ENCODE measurements at places on chromosomes 12 and 14.

DNA sequence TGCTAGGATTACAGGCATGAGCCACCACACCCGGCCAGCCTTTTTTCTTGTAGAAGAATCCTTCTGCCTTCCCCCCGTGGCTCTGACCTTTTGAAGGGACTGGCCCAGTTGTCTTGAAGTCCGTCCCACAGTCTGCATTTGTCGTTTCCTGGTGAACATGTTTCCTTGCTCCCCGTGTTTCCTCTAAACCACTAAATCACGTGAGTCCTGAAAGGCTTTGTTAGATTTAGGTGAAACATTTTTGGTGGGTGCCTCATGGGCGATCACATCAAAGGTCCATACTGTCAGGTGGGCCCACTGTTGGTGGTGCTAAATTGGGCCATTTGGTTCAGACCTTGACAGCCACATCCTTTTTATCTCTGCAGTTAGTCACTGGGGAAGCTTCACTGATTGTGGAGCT, 26.3 kb downstream of the MLXIP start:
- DNase-seq: no peak

GRCh38 chr14:96191353-96191752, 13.3 kb upstream of the BDKRB2 start:
- no peak for DNase-seq

- no peak for DNase-seq
Observed at GRCh38 chr12:21710958-21711775, 53.5 kb upstream of the LDHB start.

- DNase-seq: no peak
Observed at GRCh38 chr12:64800640-64801039, 23.8 kb upstream of the TBC1D30 start.

DNA sequence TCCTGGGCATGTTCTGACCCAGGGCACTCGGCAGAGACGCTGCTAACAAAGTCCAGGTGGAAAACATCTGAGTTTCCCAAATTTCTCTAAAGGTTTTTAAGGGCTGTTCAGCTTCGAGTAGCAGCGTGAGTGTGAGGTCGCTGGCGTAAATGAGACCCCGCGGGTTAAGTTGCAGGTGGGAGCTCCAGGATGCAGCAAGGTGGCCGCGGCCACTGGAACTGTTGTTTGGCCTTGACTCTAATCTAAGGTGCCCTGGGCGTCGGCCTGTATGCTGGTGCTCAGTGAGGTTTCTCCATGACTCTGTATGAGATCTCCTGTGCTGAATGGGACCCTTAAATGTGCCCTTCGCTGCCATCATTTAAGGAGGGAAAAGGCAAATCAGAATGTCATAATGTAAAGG, 50.7 kb downstream of the ELK3 start:
- DNase-seq: no peak

- no peak for DNase-seq
Observed at GRCh38 chr14:73768107-73768506, 53.9 kb upstream of the PNMA1 start.

GRCh38 chr12:115570069-115570777, 707.3 kb downstream of the MED13L start:
- no peak for DNase-seq

GRCh38 chr14:102528431-102529170, 19.0 kb upstream of the ANKRD9 start:
- no peak for DNase-seq

DNA sequence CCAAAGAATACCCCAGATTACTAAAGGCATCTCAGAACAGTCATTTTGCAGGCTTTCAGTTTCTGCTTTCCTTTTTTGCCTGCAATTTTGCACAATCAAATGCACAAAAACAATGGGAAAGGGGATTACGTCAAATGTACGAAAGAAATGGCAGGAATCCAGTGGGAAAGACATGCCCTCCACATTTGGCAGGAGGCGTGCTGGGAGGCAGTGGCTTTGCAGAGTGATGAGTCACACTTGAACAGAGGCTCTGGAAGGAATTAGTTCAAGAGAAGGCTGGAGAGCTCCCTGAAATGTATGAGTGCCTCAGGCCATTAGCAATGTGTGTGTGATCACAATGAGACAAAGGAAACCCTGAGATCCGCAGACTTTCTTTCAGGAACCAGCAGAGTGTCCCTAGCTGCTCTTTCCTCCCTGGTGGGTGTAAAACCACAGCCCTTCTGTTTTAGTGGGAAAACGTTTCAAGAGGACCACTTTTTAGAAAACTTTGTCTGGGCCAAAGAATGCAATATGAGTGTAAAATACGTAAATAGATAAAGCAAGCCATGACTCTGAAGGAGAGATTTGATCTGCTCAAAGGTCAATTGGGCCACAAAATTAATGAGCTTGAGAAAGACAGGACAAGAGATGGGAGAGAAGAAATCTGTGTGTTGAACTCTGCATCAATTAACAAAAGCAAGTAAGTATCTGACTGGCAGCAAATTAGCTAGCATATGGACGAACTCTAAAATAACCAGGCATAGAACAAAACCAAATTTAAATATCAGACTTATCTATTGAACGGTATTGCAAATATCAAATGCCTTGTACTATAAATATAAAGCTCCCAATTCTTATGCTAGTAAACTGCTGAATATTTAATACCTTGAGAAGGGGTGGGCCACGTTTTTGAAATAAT, 155.4 kb upstream of the PDE3A start:
- peak; percentile 63 for DNase-seq

DNA sequence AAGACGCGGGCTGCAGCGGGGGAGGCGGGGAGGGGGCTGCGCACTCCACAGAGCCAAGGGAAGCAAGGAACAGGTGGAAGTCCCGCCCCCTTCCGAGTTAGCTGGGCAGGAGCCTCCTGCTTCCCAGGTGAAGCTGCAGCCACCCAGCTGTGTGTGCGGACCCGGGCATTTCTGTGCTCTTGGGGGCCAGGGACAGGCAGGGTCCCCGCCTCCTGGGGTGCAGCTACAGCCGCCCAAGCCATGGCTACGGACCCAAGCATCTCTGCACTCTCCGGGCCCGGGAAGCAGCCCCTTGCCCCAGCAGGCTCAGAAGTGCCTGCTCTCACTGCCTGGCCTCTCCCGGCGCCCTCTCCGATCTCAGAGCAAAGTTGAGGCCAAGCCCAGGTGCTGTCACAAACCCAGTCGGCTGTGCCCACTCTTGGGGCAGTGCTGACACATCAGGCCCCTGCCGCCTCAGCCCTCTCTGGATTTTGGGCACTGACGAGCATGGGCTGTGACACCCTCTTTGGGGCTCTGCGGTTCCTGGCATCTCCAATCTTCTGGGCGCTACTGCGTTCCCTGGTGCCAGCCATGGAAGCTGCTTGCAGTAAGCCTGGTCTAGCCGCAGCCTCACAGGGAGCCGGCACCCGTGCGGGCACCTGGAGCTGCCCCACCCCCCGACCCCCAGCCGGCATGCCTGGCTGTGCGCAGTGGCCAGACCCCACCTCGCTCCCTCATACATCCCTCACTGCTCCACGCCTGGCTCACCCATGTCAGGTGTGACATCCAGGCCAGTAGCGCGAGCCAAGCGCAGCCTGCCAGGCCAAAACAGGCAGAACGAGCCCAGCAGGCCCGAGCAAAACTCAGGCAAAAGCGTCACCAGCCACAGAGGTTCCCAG, 8.5 kb upstream of the MGAT4C start:
- DNase-seq: peak; percentile 79

DNA sequence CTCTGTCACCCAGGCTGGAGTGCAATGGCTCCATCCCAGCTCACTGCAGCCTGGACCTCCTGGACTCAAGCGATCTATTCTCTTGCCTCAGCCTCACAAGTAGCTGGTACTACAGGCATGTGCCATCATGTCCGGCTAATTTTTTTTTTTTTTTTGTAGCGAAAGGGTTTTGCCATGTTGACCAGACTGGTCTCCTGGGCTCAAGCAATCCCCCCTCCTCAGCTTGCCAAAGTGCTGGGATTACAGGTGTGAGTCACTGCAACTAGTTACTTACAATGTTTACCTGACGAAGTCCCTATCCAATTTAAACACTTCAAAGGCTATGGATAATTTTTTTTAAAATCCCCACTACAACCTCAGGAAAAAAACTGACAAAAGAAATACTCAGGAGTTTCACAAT, 1.8 kb downstream of the KRR1 start:
- no peak for DNase-seq

GRCh38 chr12:21239866-21240265, 94.9 kb downstream of the SLCO1A2 start:
- DNase-seq: no peak

Measured in Calu3 (cell line).